ENCODE measurements at places on chromosomes 6 and 20.

GRCh38 chr20:25039697-25040437 lies 18.1 kb downstream of the ACSS1 start:
- no peak for DNase-seq

- DNase-seq, result no peak
Measured at GRCh38 chr6:1864496-1864895, 254.8 kb downstream of the FOXC1 start.

GRCh38 chr6:32968867-32969684 lies 682 bp downstream of the BRD2 start:
- DNase-seq, result peak; percentile 86

- no peak for DNase-seq
Measured at GRCh38 chr6:20718705-20719653, 184.7 kb downstream of the CDKAL1 start.

DNA sequence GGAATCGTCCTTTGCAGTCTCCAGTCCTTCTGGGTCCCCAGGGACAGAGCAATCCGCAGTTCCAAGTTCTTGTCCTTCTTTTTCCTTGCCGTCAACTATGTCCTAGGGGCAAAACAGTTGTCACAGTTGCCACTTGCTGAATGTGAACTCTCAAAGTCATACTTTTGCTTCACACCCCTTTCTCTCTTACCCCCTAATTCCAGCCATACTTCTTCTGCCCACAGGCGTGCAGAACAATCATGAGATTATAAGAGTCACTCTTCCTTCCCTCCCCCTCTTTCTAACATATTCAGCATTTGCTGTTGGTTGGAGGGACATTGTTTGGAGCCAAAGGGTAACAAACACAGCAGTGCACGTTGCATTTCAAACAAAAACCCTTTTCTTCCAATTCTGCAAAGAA lies 74.4 kb downstream of the BCAS1 start:
- no peak for DNase-seq
